ENCODE measurements at places on chromosomes 4 and X.

DNA sequence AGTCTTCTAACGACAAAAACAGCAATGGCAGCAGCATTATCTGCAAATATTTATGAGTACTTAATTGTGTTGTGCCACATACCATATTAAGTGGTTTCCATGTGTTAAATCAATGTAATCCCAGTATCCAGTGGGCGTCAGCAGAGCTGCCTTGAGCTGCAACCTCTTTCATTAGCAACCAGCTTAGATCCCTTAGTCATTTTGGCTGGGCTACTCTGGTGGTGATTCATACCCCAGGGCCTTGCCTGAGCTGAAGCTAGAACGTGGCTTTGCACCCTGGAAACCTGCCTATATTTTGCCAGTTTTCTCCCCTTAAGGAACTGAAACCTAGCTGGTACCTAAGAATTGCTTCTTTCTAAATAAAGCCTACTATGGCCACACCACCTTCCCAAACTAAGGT lies 474.3 kb upstream of the FTHL17 start:
- no peak for DNase-seq

DNA sequence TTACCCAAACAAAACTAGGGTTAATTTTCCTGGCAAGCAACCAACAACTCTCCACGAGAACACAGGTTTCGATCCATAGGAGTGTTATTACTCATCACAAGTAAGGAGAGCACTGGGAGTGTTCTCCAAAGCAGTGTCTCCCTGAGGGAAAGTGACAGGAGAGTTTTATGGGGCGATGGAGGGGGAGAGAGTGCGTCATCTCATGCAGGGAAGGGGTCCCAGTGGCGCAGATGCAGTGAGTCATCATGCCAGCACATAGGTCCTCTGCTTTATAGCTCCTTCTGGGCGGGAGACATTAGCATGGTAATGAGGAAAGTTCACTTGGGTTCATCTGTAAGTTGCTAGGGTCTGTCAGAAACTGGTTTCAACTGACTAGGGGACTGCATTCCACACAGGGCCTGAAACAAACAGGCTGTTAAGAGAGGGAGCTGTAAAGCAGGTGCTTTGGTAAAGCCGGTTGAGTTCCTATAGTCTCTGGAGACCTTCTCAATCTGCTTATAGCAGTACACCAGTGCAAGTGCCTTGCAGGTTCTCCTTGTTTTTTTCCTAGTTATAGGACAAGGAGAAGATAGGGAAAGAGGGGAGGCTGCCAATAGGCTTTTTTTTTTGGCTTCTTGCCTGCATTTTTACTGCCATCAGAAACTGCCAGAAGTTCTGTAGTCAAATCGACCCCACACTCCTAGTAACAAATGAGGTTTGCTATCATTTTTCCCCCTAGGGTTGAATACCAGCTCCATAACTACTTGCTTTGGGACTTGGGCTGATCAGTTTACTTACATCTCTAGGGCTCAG lies 12.8 kb upstream of the BOD1L1 start:
- no peak for DNase-seq

DNA sequence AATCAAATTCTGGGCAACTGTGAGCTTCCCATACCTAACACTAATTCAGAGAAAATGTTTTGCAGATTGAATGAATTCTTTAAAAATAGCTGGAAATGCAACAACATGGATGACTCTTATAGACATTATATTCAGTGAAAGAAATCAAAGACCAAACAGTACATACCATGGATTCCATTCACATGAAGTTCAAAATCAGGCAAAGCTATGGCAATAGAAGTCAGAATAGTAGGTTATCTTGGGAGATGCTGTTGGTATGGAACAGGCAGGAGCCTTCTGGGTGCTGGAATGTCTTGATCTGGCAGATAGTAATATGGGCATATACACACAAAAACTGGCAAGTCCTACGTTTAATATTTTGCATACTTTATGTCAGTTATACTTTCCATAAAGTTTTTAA lies 25.5 kb upstream of the CBLL2 start:
- no peak for DNase-seq

GRCh38 chr4:95529946-95530345 lies 18.8 kb downstream of the UNC5C start:
- DNase-seq: no peak

DNA sequence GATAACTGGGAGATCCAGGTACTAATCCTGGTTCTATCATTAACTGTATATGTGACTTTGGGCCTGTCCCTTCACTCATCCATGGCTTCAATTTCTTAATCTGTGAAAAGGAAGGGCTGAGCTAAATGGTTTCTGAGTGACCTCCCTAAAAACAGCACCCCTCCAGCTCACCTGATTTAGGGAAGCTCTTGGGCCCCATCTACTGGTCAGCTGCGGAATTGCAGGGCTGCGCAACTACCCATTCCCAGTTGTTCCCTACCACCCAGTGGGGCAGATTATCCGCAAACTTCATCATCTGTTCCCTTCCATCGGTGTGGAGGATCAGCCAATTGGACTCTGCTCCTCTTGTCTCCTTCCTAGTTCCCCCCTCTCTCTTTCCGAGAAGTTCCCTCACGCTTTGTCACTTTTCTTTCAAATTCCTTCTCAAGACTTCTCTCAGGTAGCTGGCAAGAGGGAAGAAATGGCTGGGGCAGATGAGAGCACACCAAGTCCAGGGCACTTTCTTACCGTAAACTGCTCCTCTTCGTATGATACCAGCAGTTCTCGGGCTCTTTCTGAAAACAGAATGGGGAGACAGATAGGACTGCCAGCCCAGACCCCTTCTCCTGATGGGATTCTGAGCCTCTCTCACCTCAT lies 5.8 kb downstream of the LAS1L start:
- DNase-seq: peak; percentile 3

GRCh38 chr4:5730993-5731990 lies 20.3 kb downstream of the EVC start:
- DNase-seq: no peak

GRCh38 chr4:110793381-110793801 lies 170.5 kb upstream of the PITX2 start:
- no peak for DNase-seq

DNA sequence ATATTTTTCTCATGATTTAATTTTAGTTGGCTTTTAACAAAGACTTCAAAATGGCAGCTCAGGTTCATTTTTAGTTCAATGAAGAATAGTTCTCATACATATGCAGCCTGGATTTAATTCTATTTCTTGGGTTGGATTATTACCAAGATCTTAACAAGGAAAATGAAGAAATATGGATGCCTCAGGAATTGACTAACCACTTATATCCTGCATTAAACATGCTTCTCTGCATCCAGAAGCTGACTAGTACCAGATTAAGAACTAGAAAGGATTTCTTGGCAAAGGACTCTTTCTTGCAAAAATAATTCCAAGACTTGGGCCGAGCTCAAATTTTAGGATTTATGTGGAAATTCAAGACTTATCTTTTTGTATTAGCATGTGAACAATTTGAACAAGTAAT lies 5.6 kb upstream of the KLHL2 start:
- no peak for DNase-seq

GRCh38 chrX:43949669-43950068 lies 23.5 kb downstream of the NDP start:
- peak; percentile 6 for DNase-seq

DNA sequence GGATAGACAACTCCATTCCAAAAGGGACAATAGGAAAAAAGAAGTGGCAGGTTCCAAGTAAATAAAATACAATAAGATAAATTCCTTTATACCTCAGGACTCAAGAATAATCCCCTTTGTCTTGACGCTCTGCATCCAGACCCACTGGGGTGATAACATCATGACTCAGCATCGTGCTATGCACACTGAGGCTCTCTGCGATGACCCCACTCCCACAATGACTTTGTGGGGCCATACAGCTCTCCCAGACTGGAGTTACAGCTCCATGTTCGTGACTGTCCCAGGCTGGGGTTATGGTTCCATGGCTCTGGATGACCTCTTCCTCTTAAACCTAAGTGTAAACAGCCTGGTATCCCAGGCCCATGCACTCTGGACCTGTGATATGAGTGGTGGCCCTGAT lies 254.5 kb upstream of the ADGRL3 start:
- no peak for DNase-seq

- no peak for DNase-seq
Observed at GRCh38 chr4:3324093-3324815, 31.4 kb downstream of the RGS12 start.

GRCh38 chr4:10061650-10062415 lies 40.5 kb upstream of the SLC2A9 start:
- DNase-seq: no peak

GRCh38 chrX:112941209-112941837 lies 100.7 kb upstream of the AMOT start:
- no peak for DNase-seq

DNA sequence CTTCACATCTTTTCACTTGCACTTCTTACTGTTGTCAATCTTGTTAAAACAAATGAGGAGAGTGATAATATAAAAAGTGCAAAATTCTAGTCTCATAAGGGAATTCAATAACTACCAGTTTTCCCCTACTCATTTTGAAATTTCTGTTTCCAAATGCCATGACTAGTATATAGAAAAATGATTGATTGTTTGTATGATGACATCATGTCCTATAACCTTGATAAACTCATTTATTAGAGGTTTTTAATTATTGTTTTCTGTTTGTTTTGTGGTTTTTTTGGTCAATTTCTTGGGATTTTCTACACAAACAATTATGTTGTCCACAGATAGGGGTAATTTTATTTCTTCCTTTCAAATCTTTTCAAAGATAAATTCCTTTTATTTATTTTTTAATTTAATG lies 559.1 kb downstream of the TLL1 start:
- no peak for DNase-seq

- DNase-seq: no peak
Observed at GRCh38 chrX:136679531-136679930, 31.6 kb downstream of the CD40LG start.

DNA sequence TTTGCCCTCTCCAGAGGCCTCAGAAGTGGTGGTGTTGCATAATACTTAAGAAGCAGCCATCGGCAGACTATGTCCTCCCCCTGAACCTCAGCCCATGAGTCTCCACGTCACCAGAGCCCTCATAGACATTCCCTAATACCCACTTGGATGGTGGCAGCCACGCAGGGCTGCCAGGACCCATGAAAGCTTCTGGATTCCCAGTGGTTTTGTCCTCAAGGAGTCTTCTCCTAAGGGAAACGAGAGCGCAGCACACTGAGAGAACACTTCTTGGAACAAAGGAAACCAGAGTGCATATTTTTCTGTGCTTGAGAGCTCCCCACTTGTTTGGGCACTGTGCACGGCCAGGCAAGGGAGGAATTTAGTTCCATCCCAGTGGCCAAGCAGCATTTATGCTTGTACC lies 204.1 kb upstream of the DMD start:
- DNase-seq: no peak

DNA sequence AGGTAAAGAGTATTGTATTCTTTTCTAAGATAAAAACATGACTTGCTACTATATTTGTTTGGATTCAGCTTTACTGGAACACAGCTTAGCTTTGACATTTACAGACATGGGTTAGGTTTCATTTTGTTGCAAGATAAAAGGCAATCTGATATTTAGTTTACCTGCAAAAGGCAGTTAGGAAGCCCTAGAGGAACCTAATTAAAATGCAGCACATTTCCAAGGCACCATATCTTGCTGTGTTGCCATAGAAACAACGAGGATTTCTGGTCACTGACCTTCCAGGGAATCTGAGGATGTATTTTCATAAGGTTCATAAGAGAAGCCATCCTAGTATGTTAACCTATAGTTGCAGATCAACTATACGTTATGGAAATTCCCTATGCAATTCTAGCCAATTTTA lies 116.0 kb downstream of the SNCA start:
- no peak for DNase-seq

DNA sequence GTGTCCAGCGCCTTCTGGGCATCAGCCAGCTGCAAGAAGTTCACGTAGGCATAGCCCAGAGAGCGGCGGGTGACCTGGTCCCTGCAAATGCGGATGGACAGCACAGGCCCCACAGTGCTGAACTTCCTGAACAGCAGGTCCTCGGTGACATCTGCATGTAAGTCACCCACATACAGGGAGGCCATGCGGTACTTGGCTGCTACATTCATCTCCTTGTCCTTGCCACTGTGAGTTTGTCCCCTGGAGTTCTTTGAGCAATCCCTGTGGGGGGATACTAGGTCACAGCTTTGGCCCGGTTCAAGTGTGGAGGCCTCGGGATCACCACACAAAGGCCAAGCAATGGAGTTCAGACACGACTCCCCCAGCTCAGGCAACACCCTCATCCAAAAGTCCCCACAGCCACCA lies 776 bp downstream of the PABPC4L start:
- no peak for DNase-seq

DNA sequence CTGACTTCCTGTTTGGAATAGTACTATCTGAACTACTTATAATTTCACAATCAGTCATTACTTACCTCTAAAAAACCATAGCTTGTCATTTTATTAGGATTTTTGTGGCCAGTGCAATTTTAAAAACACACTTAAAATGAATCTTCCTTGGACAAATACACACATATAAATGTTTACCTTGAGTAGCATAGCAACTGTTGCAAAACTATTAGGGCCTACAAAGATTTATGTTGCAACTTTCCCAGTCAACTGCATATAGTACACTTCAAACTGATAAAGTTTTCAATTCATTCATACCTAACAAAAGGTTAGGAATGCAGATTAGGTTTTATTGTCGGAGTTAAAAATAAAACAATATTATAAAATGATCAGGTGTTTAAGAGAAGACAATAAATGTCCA lies 193.0 kb downstream of the PDGFC start:
- no peak for DNase-seq

- DNase-seq: no peak
Observed at GRCh38 chr4:63302792-63303191, 1106.5 kb downstream of the TECRL start.

GRCh38 chr4:47287735-47288134 lies 175.8 kb downstream of the COMMD8 start:
- DNase-seq: no peak

DNA sequence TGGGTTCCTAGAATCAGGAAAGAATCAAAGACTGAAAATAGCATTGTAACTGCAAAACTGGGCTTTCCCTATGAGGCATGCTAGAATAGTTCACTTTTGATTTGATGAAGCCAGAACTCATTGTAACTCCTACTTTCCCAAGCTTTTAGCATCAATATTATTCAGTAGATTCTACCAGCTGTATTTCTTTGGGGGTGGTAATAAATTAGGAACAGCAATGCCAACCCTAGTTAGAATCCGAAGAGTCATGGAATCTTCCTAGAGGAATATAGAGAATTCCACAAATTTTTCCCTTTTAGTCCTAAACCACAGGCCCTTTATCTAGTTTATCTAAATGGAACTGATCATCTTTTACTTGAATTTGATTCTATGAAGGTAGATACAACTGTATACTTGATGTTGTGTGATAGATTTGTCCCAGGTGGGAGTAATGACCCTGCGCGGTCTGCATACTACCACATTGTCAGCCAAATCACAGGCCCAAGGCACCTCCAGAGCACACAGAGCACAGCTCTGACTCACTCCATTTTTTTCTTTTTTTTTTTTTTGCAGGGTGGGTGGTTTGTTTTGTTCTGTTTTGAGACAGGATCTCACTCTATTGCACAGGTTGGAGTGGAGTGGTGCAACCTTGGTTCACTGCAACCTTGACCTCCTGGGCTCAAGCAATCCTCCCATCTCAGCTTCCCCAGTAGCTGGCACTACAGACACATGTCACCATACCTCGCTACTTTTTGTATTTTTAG lies 66.6 kb downstream of the EDNRA start:
- no peak for DNase-seq

- no peak for DNase-seq
Observed at GRCh38 chr4:87425711-87426110, 3.3 kb downstream of the NUDT9 start.

Data from stimulated activated CD4-positive, alpha-beta T cell treated with anti-CD3 and anti-CD28 coated beads, Interleukin-15, amount 100 ng/mL, for 1 hour (primary cell).